Right lobe of liver (tissue), 6 donors: ENCODE measurements at places on chromosomes 6 and 20. TPM values are rescaled to one million over a fixed set of nuclear protein-coding genes. Genes with fewer than 3 reads are reported as not detected.

The ADGRF4 gene
- not detected for total RNA-seq

The NFATC2 gene
- 3.9 TPM for total RNA-seq

The WFDC5 gene
- not detected for total RNA-seq

The DPPA5 gene
- not detected for total RNA-seq

The PLCB1 gene
- total RNA-seq = 5.1 TPM

The GABRR1 gene
- not detected for total RNA-seq

The CD93 gene
- total RNA-seq = 15.9 TPM

The MYL9 gene
- total RNA-seq = 17.0 TPM

The SUN5 gene
- total RNA-seq = not detected

The TXLNB gene
- 0.04 TPM for total RNA-seq
